HS-27A (cell line): ENCODE measurements at places on chromosomes 4 and X.

DNA sequence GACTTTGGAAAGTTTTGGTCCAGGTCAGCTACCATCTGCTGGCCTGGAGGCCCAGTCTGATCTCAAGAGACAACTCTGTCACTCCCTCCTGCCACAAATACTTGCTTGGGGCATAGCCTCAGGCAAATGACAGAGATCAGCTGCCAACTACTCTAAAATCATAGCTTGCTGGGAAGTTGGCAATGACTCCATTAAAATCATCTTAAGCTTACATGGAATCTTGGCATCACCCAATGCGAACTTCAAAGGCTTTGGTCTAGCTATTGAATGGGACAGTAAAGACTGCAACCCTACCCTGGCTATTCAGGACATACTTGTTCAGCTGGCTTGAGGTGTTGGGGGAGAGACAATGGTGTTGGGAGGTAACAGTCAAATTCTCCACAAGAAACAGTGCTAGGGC, 7.0 kb upstream of the USO1 start:
- no peak for DNase-seq

DNA sequence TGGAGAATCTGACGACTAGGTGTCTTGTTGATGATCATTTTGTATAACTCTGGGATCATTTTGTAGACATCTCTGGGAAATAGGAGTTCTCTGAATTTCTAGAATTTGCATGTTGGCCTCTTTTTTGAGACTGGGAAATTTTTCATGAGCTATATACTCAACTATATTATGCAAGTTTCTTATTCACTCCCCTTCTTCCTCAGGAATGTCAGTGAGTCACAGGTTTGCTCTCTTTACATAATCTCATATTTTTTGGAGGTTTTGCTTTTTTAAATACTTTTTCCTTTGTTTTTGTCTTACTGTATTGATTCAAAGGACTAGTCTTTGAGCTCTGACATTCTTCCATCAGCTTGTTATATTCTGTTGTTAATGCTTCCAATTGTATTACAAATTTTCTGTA, 1324.2 kb downstream of the TECRL start:
- no peak for DNase-seq

DNA sequence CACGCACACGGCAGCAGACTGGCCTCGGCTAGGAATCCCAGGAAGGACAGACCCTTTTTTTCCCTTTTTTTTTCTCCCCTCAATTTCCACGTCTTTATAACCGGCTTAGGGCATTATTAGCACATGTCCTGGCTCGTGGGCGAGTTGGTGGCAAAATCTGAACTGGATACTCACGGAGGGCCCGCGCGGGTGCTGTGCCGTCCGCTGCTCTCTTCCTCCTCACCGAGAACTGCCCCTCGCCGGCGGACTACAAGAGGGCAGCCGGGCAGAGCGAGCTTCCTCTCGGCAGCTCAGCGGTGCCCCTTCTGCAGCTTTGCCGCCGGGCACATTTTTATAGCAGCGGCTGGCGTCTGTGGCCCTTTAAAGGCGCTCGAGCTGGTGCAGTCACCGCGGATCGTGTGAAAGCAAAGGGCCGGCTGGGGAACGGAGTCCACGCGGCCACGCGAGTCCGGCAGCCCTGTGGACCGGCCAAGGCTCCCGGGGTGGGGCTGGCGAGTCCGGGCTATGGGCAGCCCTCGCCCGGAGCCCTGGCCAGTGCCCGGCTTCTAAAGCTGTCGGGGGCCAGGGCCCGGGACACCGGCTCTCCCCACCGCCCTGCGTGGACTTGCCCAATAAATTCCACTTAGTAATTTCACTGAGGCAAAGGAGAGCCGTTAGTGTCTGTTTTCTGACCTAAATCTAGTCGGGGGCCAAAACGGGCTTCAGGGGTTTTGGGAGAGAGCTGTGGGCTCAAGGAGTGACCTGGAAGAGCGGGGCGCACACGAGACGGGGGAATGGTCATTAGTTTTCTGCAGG, 1.3 kb upstream of the CITED1 start:
- DNase-seq = no peak

- no peak for DNase-seq
Measured at GRCh38 chr4:5836943-5837342, 55.9 kb downstream of the CRMP1 start.

DNA sequence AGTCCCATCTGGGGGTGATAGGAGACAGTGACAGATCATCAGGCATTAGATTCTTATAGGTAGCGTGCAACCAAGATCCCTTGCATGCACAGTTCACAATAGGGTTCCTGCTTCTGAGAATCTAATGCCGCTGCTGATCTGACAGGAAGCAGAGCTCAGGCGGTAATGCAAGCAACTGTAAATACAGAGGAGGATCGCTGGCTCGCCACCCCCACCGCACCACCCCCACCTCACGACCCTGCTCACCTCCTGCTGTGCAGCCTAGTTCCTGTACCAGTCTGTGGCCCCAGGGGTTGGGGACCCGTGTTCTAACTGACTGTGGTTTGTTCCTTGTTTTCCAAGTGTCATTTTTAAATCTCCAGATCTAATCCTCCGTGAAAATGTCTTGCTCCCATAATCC, 89.0 kb upstream of the MAPK10 start:
- no peak for DNase-seq

DNA sequence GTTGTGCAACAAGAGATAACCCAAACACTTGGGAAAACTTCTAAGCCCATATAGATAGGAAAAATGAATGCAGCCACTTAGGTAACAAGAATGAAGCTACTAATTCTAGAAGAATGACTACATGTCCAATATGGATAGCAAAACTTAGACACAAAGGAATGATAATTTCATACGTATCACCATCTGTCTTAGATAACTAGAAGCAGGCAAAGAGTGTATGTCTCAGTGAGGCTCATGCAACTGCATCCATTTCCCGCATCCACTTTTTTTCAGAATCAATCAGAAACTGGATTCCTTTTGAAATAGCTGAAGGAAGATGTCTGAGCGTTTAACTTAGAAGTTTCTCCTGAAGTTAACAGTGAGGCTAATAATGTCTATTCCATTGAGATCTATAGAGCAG, 408.7 kb upstream of the PITX2 start:
- no peak for DNase-seq

DNA sequence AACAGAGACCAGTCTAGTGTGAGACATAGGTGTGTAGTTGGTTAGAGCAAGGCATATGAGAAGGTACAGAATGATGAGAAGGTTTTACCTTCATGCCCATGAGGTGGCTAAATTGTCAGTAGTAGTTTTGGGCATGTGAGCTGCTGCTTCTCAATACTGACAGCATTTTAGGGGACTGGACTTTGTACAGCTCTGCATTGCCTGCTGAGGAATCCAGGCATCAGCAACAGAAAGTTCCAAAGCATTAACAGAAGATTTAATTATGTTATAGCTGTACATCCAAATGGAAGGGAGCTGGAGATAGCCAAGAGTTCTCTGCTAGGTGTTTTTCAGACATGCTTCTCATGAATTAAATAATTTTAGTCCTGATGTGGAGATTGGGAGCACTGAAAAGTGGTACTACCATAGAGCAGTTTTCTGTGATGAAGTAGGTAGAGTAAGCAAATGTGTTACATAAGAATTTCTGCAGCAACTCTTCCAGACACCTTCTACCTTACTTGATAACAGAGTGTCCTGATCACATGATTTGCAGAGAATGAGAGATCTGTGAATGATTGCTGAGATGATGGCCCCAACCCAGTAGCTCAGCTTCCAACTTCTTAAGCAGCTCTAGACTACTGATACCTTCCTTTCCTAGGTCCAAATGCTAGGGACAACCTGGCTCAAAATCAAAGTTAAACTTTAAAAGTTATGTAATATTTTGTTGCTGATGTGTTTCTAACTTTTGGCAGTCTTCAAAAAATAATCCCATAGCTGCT, 30.4 kb downstream of the FNIP2 start:
- DNase-seq = no peak

- DNase-seq = no peak
Measured at GRCh38 chr4:39235696-39236095, 53.4 kb downstream of the WDR19 start.

DNA sequence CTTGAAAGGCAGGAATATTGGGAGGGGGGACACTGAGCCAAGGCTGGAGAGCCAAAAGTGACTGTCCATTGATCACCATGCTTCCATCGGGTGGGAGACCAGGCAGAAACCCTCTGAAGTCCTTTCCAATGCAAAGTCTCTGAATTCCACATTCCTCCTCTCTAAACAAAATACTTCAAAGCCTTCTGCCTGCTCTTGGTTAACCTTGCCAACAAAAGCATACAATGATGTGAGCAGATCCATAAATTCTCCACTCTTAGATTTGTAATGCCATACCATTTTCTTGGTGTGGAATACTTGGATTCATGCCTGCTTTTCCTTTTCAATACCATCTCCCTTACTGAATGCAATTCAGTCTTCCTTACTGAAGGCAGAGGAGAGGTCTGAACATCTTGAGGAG, 74.1 kb upstream of the FAM9B start:
- no peak for DNase-seq

DNA sequence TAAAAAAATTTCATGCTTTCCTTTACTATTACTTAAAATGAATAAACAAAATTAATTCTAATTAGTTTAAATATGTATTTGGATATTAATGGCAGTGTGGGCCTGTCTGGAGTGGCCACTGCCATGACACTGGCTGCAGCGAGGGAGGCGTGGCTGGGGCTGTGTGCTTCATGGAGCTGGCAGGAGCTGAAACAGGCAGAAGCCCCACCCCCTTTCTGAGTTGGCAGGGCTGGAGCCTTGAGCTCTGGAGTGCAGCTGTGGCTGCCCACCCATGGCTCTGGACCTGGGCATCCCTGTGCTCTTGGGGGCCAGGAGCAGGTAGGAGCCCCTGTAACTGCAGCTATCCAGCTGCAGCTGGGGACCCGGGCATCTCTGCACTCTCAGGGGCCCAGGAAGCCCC, 8.2 kb upstream of the HSD17B11 start:
- DNase-seq = no peak

- DNase-seq = no peak
Measured at GRCh38 chr4:159308566-159309340, 205.9 kb downstream of the RAPGEF2 start.

DNA sequence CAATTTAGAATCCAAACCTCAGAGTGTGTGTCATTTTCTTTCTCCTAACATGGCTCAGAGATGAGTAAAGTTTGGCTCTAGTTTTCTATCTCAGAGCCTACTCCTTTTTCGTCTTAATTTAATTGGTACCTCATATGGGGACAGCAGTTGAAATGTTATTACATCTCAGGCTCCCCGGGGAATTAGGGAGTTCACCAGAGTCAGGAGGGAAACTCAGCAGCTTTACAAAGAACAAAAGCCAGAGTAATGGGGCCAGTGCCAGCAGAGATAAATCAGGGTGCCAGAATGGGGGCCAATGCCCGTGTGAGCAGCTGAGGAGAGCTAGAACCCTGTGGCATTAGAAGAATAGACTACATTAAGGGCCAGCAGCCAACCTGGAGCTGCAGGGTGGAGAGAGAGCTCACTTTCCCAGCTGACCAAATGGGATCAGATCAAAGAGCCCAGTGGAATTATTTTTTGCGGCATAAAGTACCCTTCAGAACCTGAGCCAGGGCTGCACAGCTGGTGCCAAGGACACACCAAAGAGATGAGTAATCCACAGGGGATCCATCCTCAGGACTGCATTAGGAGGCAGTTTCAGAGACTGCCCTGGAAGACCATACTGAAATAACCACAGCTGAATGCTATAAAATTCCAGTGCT, 207.1 kb upstream of the DKK2 start:
- no peak for DNase-seq

- no peak for DNase-seq
Measured at GRCh38 chr4:2247128-2248043, 5.5 kb upstream of the HAUS3 start.

GRCh38 chrX:131397891-131398290, 108.8 kb upstream of the IGSF1 start:
- DNase-seq = no peak

GRCh38 chr4:56745042-56745441, 63.9 kb upstream of the HOPX start:
- DNase-seq = no peak

DNA sequence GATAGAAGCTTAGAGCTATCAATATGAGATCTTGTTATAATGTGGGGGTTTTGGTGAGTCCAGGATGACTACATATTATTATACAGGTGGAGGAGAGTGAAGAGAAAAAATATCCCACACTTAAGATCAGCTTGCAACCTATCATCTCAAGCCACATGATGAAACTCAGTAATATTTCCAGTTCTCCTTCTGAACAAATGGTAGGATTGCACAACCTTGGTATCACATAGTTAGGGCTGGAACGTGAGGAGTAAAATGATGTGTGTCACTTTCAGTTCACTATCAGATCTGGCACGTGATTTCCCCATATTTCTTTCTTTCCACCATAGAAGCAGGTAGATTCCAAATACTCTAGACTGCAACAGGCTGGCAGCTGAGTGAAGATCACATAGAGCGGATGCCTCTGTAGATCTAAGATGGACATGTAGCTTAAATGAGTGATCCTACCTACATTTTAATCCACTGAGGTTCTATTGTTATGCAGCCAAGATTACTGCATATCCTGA, 150.6 kb upstream of the ANKRD50 start:
- DNase-seq = no peak

DNA sequence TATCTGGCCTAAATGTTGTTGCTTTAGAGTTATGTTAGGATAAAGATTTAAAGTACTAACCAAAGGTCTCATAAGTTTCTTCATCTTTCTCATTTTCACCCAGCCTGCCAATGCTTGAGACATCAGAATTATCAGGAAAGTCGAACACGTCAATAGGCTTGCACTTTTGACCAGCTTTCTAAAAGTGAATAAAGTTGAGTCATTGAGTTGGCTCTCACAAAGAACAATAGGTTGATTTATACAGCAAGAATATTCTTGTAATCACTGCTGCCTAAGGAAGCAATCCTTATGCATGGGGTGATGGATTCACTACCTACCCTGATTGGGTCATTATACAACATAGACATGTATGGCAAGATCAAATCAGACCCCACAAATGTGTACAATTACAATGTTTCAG, 5.0 kb downstream of the CENPU start:
- DNase-seq = no peak

GRCh38 chr4:17664755-17665154, 50.3 kb downstream of the MED28 start:
- no peak for DNase-seq

- no peak for DNase-seq
Measured at GRCh38 chr4:19010761-19011160, 989.2 kb upstream of the LCORL start.

DNA sequence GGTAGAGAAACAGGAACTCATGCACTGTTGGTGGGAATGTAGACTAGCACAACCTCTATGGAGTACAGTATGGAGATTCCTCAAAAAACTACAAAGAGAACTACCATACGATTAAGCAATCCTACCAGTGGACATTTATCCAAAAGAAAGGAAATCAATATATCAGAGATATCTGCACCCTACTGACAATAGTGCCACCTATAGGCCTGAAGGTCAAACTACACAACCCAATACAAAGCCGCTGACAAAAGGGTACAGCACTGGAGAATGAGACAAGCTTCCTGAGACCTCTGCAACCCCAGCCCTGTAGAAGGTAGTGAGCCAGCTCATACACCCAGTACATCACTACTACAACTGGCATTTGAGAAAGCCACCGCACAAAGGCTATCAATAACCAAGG, 67.1 kb downstream of the CBR4 start:
- no peak for DNase-seq

DNA sequence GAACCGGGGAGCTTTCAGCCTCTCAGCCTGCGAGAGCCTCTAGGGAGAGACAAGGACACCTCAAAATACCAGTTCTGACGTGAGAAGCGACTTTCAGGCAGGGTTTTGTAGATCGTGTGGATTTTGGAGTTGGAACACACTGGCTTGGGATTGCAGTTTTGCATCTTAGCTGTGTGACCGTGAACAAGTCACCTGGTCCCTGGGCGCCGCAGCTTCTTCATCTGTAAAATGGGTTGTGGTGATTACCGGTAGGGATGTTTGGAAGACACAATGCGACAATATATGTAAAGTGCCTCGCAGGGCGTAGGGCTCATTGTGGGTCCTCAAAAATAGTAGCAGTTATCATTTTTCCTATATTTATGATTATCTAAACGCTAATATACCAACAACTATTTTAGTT, 43.7 kb upstream of the STOX2 start:
- no peak for DNase-seq
